ENCODE measurements at places on chromosomes 3 and 15.

DNA sequence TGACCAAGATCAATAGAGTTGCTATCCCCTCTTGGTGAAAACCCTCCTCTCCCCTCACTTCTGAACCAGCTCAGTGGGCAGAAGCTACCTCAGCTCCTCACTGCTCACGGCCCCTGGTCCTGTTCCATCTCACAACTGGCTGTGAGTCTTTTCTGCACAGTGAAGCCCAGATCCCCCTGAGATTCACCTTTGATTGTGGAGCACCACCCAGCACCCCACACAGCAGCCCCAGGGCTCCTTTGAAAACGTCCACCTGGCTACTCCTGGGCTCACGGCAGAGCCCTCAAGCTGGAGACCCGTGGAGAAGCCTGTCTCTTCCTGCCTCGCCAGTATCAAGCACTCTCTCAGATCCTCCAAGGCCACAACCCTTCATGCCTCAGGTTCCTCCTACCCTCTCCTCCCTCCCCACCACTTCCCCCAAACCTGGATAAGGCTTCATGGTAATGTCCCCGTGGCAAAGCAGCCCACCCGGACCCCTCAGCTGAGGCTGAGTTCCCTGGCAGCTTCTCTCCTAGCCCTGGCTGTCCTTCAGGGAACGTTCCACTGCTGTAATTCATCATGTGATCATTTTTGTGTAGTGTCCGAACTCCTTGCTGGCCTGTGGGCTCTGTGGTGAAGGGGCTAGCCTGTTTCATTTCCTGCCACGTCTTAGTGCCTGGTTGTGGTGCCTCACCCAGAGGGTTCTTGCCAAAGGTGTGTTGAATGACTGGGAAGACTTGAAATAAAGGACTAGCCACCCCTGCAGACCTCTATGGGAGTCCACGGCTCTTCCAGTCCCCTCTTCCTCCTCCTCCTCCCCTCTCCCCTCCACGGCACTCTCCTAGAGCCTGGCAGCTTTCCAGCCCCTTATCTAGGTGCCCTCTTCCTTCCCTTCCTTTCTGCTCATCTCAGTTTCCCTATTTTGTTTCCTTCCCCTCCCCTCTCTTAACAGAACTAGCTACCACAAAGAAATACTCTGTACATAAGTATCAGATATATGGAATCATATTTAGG lies 44.5 kb downstream of the KY start:
- peak; percentile 38 for DNase-seq

- DNase-seq: no peak
These were observed 26.6 kb upstream of the PLXNA1 start for GRCh38 chr3:126956361-126956760.

GRCh38 chr15:41689083-41689482 lies 28.9 kb downstream of the MGA start:
- DNase-seq: no peak

- no peak for DNase-seq
These were observed 114.3 kb upstream of the MEF2A start for GRCh38 chr15:99451484-99451883.

DNA sequence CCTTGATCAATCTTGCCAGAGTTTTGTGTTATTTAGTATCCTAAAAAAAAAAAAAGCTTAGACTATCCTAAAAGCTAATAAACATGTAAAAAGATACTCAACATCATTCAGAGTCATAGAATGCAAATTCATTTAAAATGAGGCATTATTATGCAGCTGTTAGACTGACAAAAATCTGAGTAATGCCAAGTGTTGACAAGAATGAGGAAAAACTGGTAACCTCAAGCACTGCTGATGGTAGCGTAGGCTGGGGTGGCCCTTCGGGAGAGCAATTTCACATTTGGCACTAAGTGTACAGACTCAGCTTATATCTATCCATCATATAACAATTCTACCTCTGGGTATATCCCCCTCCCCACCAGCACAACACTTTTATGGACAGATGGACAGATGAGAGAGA lies 280.4 kb downstream of the RAP2B start:
- DNase-seq: no peak

GRCh38 chr3:179562591-179563270 lies at the start of gene ACTL6A:
Gene ACTL6A (plus strand): TSS chr3:179562926. CDS start chr3:179563093, 167 bp downstream.
- DNase-seq: peak; percentile 100

DNA sequence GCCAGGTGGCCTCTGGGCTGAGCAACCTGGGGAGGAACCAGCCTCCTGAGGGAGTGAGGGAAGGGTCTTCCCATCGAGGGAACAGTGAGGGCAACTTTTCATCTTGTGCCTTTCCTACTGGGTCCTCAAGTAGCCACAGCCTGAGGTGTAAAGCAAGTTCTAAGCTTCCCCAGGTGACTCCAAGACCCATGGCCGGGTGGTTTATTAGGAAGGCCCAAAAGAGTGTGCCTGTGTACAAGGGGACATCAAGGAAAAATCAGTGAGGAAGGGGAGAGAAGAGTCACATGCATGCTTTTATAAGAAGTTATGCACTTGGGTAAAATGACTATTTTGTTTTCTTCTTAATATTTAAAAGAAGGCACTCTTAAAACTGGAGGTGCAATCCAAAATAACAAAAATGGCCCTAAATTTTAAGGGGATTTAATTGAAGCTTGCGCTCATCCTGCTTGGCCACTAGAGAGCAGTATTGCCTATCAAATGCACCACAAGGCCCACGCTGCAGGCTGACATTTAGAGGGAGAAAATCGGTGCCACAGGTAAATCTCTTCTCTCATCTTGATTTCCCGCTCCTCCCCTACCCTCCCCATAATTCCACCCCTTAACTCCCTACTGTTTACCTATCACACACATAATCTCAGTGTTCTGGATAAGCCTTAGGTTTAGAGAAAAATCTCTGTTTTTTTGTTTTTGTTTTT lies 6.7 kb downstream of the NANOGP8 start:
- DNase-seq: peak; percentile 76

GRCh38 chr15:85458764-85459163 lies 78.4 kb downstream of the AKAP13 start:
- no peak for DNase-seq

DNA sequence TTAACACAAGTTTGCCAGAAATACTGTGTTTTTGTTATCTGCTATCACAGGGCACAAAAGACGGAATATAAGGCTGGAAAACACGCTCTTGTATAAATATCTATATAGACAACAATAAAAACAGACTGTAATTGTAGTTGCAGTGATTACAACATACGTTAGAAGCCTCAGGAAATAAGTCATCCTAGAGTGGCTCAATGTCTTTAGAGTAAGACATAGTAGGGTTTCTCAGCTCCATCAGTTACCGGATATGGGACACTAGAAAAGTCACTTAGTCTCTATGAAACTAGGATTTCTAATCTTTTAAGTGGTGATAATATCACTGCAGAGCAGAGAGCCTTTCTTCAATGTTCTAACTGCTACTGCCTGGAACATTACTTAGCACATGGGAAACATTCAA lies 208.8 kb downstream of the STAG1 start:
- DNase-seq: no peak

- peak; percentile 99 for DNase-seq
These were observed at the start of gene RAB7A for GRCh38 chr3:128726023-128727016. Gene RAB7A (plus strand): TSS chr3:128726183. CDS start chr3:128795368, 69,185 bp downstream.

GRCh38 chr3:8069471-8069870 lies 432.2 kb upstream of the LMCD1 start:
- DNase-seq: peak; percentile 57

- DNase-seq: no peak
These were observed 874.6 kb downstream of the ROBO1 start for GRCh38 chr3:78893161-78893560.

GRCh38 chr15:57432141-57432741 lies 55.9 kb downstream of the CGNL1 start:
- DNase-seq: peak; percentile 86

GRCh38 chr3:37531066-37531720 lies 330.5 kb upstream of the CTDSPL start:
- no peak for DNase-seq

GRCh38 chr3:184523825-184524615 lies 37.6 kb upstream of the EPHB3 start:
- DNase-seq: peak; percentile 69

GRCh38 chr3:39752019-39752637 lies 57.3 kb upstream of the MYRIP start:
- DNase-seq: peak; percentile 46

DNA sequence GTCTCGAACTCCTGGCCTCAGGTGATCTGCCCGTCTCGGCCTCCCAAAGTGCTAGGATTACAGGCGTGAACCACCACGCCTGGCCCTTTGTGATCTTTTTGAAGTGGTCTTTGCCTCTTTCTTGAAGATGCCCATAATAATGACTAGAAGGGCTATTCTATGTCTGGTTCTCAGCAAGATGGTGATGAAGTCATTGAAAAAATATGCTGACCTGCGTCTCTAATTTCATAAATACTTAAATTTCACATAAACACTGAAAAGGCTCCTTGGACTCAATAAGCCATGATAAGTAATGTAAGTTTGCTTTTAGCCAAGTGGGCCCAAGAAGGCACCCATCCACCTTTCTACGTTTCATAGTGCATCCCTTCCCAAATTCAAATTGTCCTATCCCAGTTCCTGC lies 775 bp upstream of the MAPK6 start:
- no peak for DNase-seq

GRCh38 chr3:169237201-169237600 lies 426.3 kb downstream of the MECOM start:
- no peak for DNase-seq

DNA sequence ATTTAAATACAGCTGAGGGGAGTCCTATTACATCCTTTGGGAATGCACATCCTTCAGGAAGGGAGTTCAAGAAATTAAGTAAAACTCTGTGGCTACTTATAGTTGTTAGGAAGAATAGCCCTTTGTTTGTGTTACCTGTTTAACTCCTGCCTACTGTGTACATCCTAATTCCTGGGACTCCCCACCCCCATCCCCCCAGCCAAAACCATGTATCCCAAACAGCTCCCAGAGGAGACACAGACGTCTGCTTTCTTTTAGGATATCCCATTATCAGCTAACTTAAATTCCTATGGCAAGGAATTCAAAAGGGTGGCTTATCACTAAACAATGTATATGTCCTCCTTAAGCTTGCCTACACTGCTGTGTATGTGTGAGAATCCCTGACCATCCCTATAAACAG lies 581.7 kb downstream of the DIPK2A start:
- peak; percentile 43 for DNase-seq

GRCh38 chr3:197408177-197408957 lies 110.0 kb upstream of the DLG1 start:
- DNase-seq: no peak

- DNase-seq: no peak
These were observed 45.7 kb downstream of the TGM4 start for GRCh38 chr3:44920081-44920480.

GRCh38 chr3:28042095-28042635 lies 199.3 kb upstream of the CMC1 start:
- DNase-seq: no peak

GRCh38 chr15:37788330-37788729 lies 146.1 kb upstream of the TMCO5A start:
- DNase-seq: no peak

GRCh38 chr15:60464836-60465630 lies 13.9 kb downstream of the ICE2 start:
- peak; percentile 47 for DNase-seq

- DNase-seq: no peak
These were observed 203.4 kb downstream of the TBC1D2B start for GRCh38 chr15:77874063-77874462.

DNA sequence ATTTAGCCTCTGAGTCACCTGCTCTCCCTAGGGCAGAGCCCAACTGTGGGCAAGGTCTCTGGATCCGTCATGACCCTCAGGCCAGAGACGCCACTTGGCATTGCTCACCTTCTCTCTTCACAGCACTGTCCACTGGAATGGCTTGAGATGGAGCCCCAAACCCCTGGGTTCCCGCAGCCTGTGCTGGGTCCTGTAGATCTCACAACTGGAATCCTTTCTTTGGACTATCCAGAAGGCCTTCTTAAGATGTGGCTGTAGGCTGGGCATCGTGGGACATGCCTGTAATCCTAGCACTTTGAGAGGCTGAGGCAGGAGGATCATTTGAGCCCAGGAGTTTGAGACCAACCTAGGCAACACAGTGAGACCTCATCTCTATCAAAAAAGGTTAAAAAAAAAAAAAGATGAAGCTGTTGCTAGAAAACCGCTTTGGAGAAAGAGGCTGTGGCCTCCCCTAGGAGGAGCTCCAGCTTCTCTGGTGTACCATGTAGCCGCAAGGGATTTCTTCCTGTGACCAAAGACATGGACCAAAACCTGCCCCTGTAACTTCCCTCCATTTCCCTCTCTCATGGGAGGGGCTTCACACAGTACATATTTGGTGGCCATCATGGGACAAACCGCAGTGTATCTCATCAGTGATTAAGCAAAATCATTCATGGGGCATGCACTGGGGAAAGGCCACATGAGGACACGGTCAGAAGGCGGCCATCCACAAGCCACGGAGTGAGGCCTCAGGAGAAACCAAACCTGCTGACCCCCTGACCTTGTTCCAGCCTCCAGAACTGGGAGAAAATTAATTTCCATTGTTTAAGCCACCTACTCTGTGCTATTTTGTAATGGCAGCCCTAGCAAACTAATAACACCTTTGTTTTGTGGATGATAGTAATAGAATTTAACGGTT lies 23.3 kb upstream of the BUB1B start:
- DNase-seq: peak; percentile 71

GRCh38 chr3:17555525-17555924 lies 186.9 kb downstream of the TBC1D5 start:
- DNase-seq: no peak

GRCh38 chr3:31696815-31697548 lies 164.3 kb downstream of the STT3B start:
- no peak for DNase-seq

- peak; percentile 84 for DNase-seq
These were observed at the start of gene NT5DC2 for GRCh38 chr3:52533623-52534280. Gene NT5DC2 (minus strand): TSS chr3:52533857. CDS start chr3:52533737, 120 bp downstream.

DNA sequence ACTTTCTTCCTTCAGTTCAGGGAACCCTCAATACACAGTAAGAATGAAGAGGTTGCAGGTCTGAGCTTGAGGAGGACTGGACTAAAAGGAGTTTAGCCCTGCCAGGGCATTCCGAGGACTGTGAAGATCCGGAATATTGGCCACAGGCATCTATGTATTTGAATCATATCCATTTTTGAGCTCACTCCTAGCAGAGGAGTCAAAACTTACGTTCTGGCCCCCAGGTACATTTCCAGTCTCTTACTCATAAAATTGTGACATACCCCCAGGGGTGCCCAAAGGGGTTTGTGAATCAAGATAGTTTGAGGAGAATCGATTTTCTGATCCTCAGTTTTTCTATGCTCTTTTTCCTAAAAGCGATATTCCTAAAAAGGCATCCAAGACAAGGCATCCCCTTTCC lies 27.6 kb upstream of the SRP14 start:
- no peak for DNase-seq

- DNase-seq: no peak
These were observed 9.7 kb downstream of the CCDC12 start for GRCh38 chr3:46966811-46967210.

DNA sequence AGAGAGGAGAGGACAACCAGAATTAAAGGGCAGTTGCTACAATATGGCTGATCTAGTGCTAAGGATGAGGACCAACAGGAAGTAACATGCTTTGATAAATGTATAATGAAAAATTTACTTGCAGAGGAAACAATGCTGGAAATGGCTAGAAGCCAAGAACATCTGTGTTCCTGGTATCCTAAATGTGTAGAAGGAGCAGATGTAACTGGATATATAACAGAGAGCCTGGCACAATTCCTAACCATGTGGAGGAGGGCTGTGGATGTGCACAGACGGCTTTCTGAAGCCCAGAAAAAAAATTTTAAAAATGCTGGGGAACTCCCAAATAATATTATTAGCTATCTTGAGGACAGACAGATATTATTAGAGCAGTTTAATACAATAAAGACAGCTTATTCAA lies 159.4 kb upstream of the GBE1 start:
- DNase-seq: no peak

- no peak for DNase-seq
These were observed 13.3 kb downstream of the ARMC8 start for GRCh38 chr3:138200424-138200823.
